Astrocyte (in vitro differentiated cells and primary cell): ENCODE measurements at places on chromosomes 1 and 21. TPM values are rescaled to one million over a fixed set of nuclear protein-coding genes. Genes with fewer than 3 reads are reported as not detected.

DNA sequence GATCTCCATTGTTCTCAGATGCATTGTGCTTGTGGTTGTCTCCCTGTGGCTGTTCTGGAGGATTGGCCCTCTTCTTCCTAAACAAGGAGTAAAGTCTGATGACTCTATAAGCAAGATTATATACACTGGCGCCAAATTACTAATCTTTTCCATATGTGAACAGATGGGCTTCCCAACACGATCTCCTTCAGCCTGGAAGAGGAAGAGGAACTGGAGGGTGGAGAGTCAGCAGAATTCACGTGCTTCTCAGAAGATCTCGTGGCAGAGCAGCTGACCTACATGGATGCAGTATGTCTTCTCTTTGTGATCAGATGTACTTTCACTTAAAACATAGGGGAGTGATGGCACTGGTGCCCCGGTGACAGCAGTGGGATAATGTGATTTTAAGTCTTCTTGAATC lies 78.7 kb downstream of the RGL1 start:
- no peak for DNase-seq

- no peak for DNase-seq
Measured at GRCh38 chr1:194309269-194309668, 1122.9 kb upstream of the B3GALT2 start.

- DNase-seq: no peak
Measured at GRCh38 chr1:168372861-168373371, 92.2 kb downstream of the TBX19 start.

DNA sequence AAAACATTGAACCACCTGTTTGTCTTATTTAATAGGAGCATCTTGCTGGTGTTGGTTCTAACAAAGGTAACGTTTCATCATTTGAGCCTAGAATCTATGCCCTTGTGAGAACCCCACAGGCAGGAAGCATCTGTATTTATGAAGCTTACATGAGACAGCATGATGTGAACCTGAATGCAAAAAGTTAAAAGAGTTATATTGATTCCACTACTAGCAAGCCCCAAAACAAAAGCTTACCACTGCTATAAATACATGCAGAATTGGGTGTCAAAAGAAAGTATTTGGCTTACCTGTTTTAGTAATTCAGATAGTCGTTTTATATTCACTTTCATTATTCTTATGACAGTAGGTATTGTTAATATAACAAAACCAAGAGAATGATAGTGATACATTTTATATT lies 301.2 kb upstream of the ADGRL2 start:
- DNase-seq: no peak

GRCh38 chr21:25350056-25350455 lies 257.2 kb downstream of the MRPL39 start:
- DNase-seq: no peak

- DNase-seq: no peak
Measured at GRCh38 chr1:50832167-50832566, 127.9 kb downstream of the FAF1 start.

DNA sequence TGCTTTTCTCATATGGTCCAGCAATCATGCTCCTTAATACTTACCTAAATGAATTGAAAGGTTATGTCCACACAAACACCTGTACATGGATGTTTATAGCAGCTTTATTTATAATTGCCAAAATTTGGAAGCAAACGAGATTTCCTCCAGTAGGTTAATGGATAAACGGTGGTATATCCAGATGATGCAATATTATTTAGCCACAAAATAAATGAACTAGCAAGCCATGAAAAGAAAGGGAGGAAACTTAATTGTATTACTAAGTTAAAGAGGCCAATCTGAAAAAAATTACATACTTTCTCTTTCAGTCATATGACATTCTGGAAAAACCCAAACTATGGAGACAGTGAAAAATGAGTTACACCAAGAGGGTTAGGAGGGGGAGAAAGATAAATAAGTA lies 76.3 kb upstream of the LRRC7 start:
- DNase-seq: peak; percentile 18

- DNase-seq: no peak
Measured at GRCh38 chr1:234554218-234554697, 55.7 kb downstream of the IRF2BP2 start.

KRTAP6-3 gene
- total RNA-seq: not detected in 2 replicates

ARHGAP29 gene
- total RNA-seq: 17.6 and 19.9 TPM in 2 replicates

THEM5 gene
- total RNA-seq: not detected in 2 replicates

NR1I3 gene
- total RNA-seq: not detected in 2 replicates

DPH2 gene
- total RNA-seq: 26.9 and 31.6 TPM in 2 replicates

UTS2 gene
- total RNA-seq: not detected in 2 replicates
